MV-4-11 (cell line): ENCODE measurements at places on chromosomes 16 and 17.

- DNase-seq, result no peak
Measured at GRCh38 chr16:25550647-25551046, 141.1 kb upstream of the HS3ST4 start.

- peak; percentile 80 for DNase-seq
Measured at GRCh38 chr17:20302246-20302917, 165.0 kb downstream of the LGALS9B start.

GRCh38 chr16:27503662-27504061 is 46.1 kb downstream of the GTF3C1 start:
- no peak for DNase-seq

GRCh38 chr17:60390925-60391470 is 935 bp downstream of the USP32 start:
- DNase-seq, result peak; percentile 20

- peak; percentile 97 for DNase-seq
Measured at GRCh38 chr17:63665527-63666214, 34.3 kb downstream of the LIMD2 start.

GRCh38 chr16:47036201-47036600 is 62.7 kb upstream of the DNAJA2 start:
- no peak for DNase-seq

- DNase-seq, result no peak
Measured at GRCh38 chr17:50660042-50660886, 25.6 kb downstream of the ABCC3 start.

DNA sequence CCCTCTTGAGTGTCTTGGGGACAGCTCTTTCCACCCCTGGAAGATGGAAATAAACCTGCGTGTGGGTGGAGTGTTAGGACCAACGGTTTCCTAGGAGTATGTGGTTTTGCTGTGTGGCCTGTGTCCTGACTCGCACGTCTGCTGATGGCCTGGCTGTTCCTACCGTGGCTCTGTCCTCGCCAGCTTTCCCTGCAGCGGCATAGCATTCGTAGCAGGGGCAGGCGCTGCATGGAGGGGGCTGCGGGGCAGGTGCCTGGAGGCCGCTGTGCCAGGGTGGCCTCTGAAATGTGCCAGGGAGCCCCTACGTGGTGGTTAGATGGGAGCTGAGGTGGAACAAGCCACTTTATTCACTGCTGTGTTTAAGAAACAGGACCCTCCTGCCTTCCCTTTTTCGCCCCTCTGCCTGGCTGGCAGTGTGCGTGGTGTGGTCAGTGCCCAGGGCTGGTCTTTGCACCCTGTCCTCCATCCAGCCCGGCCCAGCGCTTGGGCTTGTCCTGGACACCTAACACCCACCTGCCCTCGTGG is 10.6 kb downstream of the SLC16A3 start:
- peak; percentile 43 for DNase-seq

DNA sequence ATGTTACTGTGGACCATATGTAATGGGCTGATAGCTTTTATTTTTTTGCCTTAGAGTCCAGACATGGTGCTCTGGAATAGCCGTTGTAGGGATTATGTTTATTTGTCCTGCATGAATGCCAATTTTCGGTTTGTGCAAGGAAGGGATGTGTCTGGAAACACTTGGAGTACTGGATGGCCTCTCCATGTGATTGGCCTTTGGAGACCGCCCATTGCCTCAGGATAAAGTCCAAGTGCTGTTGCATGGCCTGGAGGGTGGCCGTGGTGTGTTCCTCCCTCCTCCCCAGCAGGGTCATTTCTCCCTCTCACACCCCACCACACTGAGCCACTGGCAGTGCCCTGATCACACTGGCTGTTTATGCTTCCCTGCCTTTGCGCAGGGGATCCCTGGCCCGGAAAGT is 93.9 kb downstream of the MSI2 start:
- no peak for DNase-seq

- DNase-seq, result no peak
Measured at GRCh38 chr17:37221865-37222264, 153.9 kb upstream of the C17orf78 start.

DNA sequence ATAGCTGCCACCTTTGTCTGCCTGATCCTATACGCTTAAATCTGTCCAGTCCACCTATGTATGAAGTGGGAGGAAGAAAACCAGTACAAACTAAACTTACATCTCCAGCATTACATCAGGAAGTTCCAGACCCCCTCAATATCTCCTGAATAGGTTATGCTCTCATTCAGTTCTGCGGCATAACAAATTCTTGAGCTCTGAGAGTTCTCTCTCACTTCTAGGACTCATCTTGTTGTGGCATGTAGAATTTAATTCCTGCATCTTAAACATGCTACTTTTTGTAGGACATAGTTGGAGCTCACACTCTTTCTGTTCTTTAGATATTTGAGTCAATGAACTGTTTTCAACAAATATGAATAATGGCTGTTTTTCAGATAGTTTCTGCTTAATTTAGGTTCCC is 662.5 kb downstream of the CDH11 start:
- no peak for DNase-seq

DNA sequence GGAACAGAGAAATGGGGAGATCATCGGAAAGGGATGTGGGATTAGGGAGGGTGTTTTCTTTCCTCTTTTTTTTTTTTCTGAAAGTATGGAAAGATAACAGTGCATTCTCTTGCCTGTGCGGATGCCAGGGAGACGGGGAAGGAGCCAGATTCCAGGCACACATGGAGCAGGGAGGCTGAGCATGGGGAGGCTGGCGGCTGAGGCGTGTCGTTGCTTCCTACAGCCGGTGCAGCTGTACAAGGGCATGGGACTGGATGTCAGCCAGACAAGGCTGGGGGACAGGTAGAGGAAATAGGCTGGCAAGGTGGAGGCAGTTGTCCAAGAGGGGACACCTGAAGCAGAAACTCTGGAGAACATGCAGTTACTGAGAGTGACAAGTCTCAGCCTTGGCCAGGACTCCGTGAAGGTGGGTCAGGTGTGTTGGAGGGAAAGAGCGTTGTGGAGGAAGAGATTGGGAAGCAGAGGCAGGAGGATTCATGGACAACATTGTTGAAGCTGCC is 16.6 kb upstream of the ADORA2B start:
- DNase-seq, result no peak

DNA sequence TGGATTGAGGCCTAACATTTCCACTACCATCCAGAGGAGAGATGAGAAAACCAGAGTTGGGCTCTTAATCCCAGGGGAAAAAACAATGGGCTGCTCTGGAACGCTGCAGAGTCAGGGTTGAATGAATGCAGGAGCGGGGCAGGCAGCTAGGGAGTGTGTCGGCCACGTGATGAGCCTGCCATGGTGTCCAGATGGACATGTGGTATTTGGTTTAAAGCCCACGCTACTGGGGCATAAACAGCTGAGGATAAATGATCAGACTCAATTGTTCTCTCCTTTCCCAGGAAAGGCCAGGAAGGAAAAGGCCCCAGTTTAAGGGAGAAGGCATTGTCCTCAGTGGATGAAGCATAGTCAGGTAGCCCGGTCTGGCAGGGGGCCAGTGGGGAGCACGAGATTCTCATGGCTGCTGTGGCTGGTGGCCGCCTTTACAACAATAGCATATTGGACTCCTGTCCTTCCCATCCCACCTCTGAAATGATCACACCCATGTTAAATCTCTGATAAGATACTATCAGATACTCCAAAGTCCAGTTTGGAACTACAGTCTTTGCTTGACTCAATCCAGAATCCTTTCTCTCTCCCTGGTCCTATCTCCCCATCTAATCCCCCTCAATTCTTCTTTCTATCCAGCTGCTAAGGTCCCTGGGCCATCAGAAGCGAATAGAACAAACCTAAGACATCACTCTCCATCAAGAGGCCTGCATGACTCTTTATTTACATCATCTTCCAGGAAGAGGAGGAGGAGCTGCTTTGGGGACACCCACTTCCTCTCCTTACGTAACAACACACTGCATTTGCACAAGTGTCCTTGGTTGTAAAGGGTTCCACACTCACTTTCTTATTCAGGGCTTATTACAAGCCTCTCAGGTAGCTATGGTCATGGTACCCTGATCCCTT is 20.4 kb downstream of the CA4 start:
- peak; percentile 85 for DNase-seq

- no peak for DNase-seq
Measured at GRCh38 chr17:4956493-4957061, 5.7 kb downstream of the ENO3 start.

DNA sequence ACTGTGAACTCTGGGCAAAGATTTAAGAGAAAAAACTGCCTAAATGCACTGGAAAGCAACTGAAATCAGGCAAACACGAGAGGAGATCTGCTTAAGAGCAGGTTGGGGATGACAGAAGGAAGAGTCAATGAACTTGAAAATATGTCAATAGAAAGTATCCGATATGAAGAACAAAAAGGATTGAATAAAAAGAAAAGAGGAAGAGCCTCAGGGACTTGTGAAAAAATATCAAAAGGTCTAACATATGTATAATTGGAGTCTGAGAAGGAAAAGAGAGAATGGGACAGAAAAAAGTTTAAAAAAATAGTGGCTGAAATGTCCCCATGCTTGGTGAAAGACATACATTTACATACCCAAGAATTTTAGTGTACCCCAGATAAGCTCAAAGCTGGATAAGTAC is 195.5 kb downstream of the COPRS start:
- DNase-seq, result no peak

GRCh38 chr16:27169511-27170071 is 33.7 kb upstream of the KDM8 start:
- DNase-seq, result peak; percentile 92
